ENCODE measurements at places on chromosomes 7 and 10.

- no peak for DNase-seq
Observed at GRCh38 chr7:90618876-90619275, 22.8 kb downstream of the CDK14 start.

DNA sequence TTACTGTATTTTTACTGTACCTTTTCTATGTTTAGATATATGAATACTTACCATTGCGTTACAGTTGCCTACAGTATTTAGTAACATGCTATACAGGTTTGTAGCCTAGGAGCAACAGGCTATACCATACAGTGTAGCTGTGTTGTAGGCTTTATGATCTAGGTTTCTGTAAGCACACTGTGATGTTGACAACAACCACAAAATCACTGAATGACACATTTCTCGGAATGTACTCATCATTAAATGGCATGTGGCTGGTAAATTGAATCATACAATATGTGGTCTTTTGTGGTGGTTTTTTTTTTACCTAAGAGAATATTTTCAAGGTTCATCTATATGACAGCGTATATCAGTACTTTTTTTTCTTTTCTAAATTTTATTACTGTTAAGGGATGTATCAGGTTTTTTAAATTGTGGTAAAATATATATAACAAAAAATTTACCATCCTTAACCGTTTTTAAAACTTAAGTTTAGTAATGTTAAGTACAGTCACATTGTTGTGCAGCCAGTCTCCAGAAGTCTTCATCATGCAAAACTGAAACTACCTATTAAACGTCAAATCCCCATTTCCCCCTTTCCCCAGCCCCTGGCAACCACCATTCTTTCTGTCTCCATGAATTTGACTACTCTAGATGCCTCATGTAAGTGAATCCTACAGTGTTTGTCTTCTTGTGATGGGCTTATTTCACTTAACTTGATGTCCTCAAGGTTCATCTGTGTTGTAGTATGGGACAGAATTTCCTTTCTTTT lies 21.5 kb downstream of the BTAF1 start:
- no peak for DNase-seq

GRCh38 chr10:69872323-69872722 lies 70.6 kb downstream of the COL13A1 start:
- DNase-seq = no peak

- DNase-seq = peak; percentile 8
Observed at GRCh38 chr7:149196151-149196704, 882 bp downstream of the ZNF282 start.

GRCh38 chr7:97027427-97028234 lies 3.0 kb upstream of the DLX5 start:
- peak; percentile 68 for DNase-seq

DNA sequence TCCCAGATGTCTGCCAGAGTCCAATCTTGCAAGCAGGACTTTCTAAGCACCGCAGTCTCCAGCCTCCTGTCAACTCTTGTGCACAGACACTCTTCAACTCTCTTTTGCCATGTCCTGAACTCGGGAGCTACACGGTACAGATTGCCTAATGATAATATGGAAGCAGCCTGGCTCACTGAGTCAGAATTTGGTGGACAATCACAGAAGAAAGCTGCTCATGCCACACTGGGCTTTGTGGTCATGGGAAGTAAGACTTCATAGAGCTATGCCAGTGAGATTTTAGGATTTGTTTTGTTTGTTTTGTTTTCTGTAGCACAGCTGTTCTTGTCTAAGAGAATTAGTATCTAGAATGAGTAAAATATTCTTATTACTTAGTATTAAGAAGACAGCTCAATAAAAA lies 144.1 kb upstream of the PRSS58 start:
- no peak for DNase-seq

DNA sequence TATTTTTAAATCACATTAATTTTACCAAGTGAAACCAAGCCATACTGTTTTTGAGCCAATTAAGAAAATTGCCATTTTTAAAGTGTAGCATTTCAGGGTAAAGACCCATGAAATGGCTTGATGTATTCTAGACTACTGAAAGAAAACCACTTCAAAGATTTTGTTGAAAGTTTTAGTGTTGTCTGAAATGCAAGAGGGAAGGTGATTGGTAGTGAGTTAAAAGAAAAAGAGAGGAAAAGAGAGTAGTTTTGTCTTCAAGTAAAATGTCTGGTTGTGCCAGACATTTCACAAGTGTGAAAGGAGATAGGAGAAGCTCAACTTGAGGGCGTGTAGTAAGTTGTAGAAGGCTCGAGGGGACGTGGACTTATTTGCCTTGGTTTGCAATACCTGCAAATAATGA lies 41.6 kb downstream of the CALML5 start:
- no peak for DNase-seq

GRCh38 chr7:6453734-6454133 lies 6.0 kb upstream of the DAGLB start:
- DNase-seq = no peak

GRCh38 chr10:31290386-31290785 lies 28.6 kb upstream of the ZEB1 start:
- DNase-seq = no peak

GRCh38 chr10:84185526-84186175 lies 8.7 kb upstream of the CDHR1 start:
- no peak for DNase-seq

DNA sequence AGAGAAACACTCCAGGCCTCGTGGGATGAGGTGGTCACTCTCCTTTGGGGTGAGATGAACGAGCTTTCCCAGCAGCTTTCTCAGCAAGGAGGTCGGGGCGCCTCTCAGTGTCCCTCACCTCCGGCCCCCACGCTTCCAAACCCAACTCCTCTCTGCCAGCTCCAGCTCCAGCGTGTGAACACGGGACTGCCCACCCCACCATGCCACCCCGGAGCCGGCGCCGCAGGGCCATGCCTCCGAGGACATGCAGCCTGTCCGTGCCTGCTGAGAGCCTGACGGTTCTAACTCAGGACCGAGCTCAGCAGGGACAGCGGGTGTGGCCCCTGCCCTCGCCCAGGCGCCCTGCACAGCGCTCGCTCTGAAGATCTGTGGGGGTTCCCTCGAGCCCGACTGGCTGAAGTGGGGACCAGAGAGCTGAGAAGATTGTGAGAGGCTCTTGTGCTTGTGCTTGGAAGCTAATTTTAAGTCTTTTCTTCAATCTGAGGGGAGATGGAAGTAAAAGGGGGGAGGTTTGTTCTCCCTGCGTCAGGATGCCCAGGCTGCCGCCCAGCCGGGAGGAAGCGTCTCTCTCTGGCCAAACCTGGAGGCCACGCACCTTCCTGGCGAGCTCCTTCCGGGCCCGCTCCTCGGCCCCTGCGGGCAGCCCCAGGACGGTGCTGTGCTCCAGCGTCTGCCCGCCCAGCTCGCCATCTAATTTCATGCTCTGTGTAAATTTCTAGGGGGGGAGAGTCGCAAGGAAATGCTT lies 5.1 kb upstream of the ADAM8 start:
- no peak for DNase-seq

- no peak for DNase-seq
Observed at GRCh38 chr7:4288791-4289394, 393.2 kb upstream of the FOXK1 start.
